ENCODE measurements at places on chromosomes 12 and 14.

DNA sequence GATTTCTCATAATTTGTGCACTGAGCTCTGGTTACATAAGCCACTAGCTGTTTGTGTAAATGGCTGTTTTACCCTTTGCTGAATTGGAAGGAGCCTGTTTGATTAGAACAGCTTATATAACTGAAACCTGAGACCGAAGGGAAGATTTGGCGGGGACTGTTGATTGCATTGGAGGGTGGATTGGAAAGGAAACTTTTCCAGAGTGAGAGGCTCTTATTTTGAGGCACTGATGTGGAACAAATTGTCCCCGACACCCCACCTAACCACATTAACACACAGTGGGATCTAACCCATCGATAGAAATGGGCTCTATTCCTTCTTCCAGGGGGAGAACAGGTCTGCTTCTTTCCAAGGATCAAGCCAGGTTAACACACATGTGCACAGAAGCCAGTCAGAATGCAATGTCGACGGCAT lies 51.7 kb downstream of the TMEM30B start:
- DNase-seq = no peak

DNA sequence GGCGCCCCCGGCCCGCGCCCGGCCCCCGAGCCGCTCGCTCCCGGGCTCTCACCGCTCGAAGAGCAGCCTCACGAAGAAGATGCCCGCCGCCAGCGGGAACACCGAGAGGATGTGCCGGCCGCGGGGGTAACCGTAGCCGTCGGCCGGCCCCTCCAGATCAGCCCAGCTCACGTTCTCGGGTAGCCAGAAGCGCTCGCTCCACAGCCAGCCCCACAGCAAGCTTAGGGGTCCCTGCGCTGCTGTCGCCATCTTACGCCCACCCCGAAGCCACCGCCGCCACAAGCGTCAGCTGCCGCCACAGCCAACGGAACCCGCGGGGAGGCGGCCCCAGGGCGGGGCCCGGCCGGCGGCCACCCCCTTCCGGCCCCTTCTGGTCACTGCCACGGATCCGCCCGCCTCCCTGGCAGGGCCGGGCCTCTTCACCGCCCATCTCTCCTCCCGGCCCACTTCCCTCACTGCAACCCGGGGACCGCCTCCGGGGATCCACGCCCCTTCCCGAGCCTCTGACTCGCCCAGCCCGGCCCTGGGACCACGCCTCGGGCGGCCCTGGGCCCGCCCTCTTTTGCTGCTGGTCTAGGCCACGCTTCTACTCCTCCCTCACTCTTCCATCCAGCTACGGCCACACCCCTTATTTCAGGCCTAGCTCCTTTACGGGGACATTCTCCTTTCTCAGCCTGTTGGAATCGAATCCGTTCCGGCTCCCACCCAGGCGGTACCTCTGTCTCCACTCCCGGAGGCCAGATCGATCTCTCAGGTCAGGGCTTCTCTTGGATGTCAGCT lies at the start of gene CERS5:
Gene CERS5, minus strand, starts transcription at position 321 of the 780 bp plus-strand sequence. Its CDS starts 72 bp downstream, at position 249.
- DNase-seq = peak; percentile 97

DNA sequence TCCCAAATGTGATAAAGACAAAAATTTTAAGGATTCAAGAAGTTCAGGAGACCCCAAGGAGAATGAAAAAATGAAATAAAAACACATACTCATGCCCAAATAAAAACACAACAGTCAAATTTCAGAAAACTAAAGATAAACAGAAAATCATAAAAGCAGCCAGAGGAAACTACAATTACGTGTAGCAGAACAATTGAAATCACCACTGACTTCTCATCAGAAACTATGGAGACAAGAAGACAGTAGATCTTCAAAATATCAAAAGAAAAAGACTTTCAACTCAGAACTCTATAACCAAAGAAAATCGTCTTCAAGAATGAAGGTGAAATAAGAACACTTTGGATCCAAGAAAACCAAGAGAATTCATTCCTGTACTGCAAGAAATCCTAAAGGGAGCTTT lies 54.9 kb downstream of the DIO3 start:
- no peak for DNase-seq

- peak; percentile 24 for DNase-seq
These were observed 88.5 kb downstream of the PAPLN start for GRCh38 chr14:73325630-73326299.

DNA sequence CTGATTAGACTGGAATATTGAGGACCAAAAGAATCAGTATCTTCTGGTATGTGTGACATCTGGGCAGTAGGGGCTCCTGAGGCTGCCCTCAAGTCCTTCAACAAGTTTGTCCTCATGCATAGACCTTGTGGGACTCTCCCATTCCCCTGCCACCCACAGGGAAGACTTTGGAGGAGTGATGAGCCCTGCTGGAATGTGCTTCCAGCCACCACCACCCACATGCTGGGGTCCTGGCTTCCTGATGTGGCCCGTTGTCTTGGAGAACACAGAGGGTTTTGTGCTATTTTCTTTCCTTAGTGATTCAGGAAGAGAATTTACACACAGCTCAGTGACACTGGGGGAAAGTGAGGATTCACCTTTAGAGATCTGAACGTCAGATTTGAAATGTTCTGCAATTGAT lies 29.2 kb upstream of the SEL1L start:
- no peak for DNase-seq

DNA sequence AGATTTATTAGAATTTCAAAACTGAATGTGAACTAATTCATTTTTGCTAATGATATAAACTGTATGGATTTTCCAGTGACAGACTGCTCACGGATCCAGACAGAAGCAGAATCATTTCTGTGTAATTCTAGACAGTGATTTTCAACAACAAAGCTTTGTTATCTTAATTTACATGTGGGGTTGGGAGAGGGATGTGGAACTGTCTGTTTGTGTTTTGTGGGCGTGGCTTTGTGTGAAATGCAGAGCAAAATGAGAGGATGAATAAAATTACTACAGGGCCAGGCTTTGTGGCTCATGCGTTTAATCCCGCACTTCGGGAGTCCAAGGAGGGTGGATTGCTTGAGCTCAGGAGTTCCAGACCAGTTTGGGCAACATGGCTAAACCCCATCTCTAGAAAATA lies 834.7 kb downstream of the GALC start:
- no peak for DNase-seq

DNA sequence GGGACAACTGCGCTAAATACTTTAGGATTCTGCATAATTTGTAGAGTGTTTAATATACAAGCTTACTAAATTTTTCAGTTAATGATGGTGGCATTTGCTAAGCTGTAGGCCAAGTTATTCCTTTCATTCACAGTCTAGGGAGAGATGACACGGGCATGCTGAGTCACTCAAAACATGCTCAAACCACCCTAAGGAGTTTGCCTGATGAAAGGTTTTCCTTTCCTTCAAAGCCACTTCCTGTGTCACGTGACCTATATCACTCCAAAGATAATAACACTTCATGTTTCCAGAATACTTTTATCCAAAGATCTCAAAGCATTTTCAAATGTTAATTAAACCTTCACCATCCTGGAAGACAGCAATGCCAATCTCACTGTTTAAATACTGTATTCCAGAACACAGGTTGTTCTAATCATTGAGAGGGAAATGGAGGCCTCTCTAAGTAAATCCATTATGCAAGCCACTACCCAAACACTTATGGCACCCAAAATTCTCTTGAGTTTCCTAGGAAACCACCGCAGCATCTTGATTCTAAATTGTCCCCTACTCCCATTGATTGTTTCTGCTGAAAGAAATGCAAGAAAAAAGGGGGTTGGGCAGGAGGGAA lies 207.0 kb upstream of the CDKN3 start:
- no peak for DNase-seq

DNA sequence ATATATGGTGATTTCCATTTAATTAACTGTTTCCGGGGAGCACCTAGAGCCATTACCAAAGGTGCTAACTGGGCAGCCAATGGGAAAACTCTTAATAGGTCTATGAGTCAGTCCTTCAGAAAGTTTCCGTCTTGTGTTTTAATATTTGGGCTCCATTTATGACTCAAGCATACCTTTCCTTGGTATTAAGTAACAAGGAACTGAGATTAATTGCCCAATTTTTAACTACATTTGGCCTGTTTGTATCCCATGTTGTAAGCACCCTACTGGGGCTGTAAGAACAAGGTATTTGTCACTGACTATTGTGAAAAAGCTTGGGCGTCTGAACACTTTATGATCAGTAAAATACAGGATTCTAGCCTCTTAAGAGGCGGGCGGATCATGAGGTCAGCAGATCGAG lies 62.8 kb upstream of the FOXN3 start:
- DNase-seq = no peak
